Activated CD4-positive, alpha-beta T cell treated with anti-CD3 and anti-CD28 coated beads, Interleukin-2, amount 10 ng/mL, durations not matched to agents 7 days and 5 days (primary cell): ENCODE measurements at places on chromosomes 2 and 18. TPM values are rescaled to one million over a fixed set of nuclear protein-coding genes. Genes with fewer than 3 reads are reported as not detected.
A peak's percentile ranks its signal among the peaks of the same experiment; 100 is the strongest.

DNA sequence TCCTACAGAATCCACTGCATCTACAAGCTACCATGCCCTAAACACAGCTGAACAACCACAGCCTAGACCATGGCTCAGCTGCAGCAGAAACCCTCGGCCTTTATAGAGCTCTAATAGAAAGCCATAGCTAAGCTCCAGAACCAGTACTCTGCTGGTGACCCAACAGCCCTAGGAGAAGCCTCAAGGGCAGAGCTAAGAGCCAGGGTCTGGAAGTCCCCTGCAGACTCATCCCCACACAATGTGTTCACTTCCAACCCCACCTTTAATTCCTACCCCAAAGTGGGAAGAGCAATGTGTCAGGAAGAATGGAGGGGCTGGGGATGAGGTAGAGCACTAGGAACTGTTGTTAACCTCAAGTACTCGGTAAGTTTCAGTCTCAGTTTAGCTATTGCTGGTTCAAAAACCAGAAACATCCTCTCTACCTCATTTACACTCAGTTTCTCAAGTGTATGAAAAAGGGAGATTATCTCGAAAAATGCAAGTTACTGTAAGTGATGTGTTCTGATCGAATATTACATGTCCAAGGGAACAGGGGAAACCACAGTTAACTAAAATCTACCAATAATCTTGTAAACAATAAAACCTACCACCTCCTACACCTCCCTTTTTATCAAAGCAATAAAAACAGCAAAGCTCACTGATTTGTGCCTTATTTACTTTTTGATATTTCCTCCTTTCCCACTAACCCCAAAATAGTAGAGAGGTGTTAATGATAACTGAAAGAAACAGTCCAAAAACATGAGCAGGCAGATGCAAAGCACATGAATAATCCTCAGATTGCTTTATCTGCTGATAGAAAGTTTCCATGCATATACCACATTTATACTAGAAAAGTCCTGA is 36.2 kb downstream of the THADA start:
- peak overlapping the region; percentile 82 for H3K27ac ChIP-seq
- H3K36me3 ChIP-seq: peaks cover 47% of the 10 kb centered on the region
- no peaks in the 10 kb centered on the region for H3K27me3 ChIP-seq

- peaks cover 3% of the 10 kb centered on the region for H3K4me1 ChIP-seq
- no peak overlapping the region for H3K27ac ChIP-seq
- peaks cover 11% of the 10 kb centered on the region for H3K36me3 ChIP-seq
- peak; percentile 54 for DNase-seq
- H3K4me3 ChIP-seq: no peak overlapping the region
Measured at GRCh38 chr2:168119515-168120141, 127.8 kb downstream of the STK39 start.

- H3K27me3 ChIP-seq: no peaks in the 10 kb centered on the region
- no peak overlapping the region for H3K4me3 ChIP-seq
- no peaks in the 10 kb centered on the region for H3K36me3 ChIP-seq
- H3K27ac ChIP-seq: no peak overlapping the region
- no peaks in the 10 kb centered on the region for H3K4me1 ChIP-seq
- no peak for DNase-seq
Measured at GRCh38 chr2:120920454-120921148, 184.9 kb downstream of the GLI2 start.

DNA sequence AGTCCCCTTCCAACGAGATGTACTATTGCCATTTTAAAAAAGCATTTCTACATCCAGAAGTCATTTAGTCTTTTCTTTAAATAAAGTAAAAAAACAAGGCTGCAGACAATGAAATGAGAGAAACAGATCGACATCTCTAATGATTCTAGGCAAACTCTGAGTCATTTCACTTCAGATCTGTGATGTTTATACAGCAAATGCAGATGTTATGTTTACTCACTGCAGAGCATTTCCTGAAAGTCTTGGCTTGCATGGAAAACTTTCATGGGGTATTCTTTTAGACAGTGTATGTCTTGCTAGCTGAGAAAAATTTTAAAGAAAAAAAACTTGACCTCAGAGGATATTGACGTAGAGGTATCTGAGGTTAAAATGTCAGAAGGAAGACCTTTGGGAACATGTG is 797.4 kb downstream of the CNTNAP5 start:
- H3K27me3 ChIP-seq: no peaks in the 10 kb centered on the region
- H3K4me3 ChIP-seq: no peak overlapping the region
- H3K27ac ChIP-seq: no peak overlapping the region
- H3K4me1 ChIP-seq: no peaks in the 10 kb centered on the region

DNA sequence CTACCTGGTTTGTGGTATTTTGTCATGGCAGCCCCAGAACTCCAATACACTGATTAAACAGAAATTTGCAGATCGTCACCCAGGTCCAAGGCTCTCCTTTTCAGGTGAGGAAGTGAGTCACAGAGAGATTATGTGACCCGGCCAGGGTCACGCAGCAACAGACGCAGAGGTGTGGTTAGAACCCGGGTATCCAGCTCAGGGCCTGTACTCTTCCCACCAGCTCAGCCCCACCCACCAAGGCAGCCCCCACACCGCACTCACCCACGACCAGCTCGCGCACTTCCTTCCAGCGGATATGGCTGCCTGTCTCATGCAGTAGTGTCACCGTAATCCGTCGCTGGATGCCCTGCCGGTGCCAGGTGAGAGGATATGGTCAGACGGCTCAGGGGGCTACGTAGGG is 48.1 kb downstream of the AQP12A start:
- no peaks in the 10 kb centered on the region for H3K27me3 ChIP-seq
- no peaks in the 10 kb centered on the region for H3K4me1 ChIP-seq
- peak overlapping the region; percentile 47 for H3K27ac ChIP-seq
- H3K36me3 ChIP-seq: no peaks in the 10 kb centered on the region
- no peak overlapping the region for H3K4me3 ChIP-seq

DNA sequence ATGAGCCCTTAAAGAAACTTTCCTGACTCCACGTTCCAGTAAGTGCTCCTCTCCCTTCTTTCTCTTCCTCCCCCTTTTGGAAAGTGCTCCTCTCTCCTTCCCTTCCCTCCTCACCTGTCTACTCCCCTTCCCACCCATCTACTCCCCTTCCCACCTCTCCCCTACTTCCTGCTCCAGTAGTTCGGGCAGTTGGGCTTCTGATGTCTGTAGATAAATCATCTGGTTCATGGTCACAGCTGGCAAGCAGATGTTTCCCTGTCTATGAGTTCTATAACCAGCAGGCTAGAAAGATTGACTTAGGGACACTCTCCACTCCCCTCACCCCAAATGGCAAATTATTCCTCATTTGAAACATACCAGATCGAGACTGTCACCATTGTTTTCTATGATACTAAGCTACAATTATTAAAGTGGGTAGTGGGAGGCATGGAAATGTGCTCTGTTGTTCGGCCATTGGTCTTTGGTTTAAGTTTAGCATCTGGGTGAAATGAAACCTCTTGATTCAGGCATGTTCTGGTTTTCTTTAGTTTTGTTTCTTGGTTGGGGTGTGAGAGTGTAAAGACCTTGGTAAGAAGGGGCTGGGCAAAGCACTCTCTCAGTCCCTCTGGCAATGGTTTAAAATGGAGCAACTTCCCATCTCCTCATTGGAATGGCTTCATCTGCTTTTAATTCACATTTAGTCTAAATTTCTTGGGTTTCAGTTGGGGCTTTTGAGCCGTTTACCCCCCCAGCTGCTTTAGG is 413.2 kb upstream of the SPRED2 start:
- no peaks in the 10 kb centered on the region for H3K4me1 ChIP-seq
- H3K36me3 ChIP-seq: no peaks in the 10 kb centered on the region
- no peaks in the 10 kb centered on the region for H3K27me3 ChIP-seq
- H3K4me3 ChIP-seq: no peak overlapping the region

ATAD2B gene
- total RNA-seq: 24.7 TPM

ZSWIM2 gene
- not detected for total RNA-seq

CHRND gene
- not detected for total RNA-seq

OTX1 gene
- not detected for total RNA-seq
